ENCODE measurements at places on chromosomes 7 and 10.

DNA sequence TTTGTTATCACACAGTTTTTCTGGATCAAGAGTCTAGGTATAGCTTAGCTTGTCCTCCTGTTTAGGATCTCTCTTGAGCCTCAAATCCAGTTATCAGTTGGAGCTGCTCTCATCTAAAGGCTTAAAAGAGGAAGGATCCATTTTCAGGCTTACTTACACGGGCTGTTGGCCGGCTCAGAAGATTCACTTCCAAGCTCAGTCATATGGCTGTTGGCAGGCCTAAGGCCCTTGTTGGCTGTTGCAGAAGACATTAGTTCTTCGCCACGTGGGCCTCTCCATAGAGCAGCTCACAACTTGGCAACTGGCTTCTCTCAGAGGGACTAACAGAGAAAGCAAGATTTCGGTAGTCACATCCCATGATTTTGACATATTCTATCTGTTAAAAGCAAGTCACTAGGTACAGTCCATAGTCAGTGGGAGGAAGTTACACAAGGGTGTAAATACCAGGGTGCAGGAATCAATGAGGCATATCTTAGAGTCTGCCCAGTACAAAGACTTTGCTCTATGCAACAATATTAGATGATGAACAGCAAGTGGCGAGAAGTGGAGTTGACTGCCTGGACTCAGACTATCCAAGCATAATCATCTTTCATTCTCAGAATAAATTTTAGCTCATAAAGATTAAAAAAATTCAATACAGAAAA is 280.1 kb upstream of the MBL2 start:
- DNase-seq = no peak

- DNase-seq = no peak
Measured at GRCh38 chr10:14184841-14185315, 145.8 kb downstream of the FRMD4A start.

GRCh38 chr7:41924796-41925195 is 221.9 kb upstream of the INHBA start:
- no peak for DNase-seq

- no peak for DNase-seq
Measured at GRCh38 chr10:67770537-67770936, 67.5 kb downstream of the DNAJC12 start.

DNA sequence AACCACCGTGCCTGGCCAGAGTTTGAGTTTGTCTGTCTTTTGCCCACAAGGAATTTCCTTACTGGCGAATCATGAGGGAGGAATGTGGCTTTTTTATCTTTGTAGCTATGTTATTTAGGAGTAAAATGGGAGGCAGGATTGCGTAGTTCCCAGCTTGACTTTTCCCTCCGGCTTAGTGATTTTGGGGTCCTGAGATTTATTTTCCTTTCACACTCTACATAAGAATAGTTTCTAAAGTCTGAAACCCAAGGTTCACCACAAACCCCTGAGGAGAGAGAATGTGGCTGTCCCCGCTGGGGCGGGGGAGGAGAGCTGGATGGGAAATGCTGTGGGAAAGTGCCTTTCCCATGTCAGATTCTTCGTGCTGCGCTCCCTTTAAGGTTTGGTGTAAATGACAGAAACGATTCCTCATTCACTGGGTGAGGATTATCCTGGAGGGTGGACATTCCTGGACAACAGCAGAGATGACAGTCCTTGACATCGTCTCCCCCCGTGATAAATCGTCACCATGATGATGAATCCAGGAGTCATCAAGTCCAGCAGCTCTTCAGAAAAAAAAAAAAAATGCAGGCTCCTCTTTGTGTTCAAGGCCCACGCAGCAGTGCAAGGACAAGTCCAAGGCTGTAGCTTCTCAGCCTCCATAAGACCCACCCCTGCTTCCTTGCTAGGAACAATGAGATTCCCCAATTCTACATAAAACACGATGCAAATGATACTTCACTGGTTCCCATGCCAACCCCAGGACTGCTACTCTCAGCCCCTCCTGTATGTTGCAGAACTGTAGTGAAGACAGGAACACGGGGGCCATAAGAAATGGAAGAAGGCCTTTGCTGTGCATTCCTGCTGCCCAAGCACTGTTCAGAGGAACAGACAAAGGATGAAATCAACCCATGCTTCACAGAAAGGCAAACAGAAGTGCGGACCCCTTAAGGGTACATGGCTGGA is 233.1 kb downstream of the CCDC3 start:
- no peak for DNase-seq
